ENCODE measurements at places on chromosomes 16 and 17.

- DNase-seq: no peak
Observed at GRCh38 chr16:68960910-68961309, 117.6 kb downstream of the TANGO6 start.

DNA sequence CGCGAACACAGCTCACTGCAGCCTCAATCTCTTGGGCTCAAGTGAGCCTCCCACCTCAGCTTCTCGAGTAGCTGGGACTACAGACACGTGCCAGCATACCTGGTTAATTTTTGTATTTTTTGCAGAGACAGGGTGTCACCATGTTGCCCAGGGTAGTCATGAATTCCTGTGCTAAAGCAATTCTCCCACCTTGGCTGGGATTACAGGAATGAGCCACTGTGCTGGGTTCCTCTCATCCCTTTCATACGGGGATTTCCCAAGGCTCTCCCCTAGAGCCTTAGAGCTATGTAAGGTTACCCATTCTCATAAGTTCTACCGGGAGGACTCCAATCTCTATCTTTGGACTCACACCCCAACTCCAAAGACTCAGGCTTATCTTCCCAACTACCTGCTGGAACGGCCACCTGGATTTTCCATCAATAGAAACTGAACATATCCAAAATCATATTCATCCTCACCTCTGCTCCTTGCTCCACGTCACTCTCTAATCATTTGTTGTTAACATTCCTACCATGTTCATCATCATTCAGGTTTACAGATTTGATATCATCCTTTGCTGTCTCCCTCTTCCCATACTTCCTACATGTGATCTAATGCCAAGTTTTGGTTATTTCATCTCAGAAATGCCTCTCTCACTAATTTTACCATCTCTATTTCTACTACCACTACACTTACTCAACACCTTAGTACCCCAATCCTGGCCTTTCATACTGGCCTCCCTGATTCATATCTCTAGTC is 92.5 kb downstream of the NCOR1 start:
- DNase-seq: no peak

GRCh38 chr16:70474320-70475053 is 20.1 kb downstream of the FCSK start:
- no peak for DNase-seq

- no peak for DNase-seq
Observed at GRCh38 chr17:2137342-2138098, 82.6 kb downstream of the HIC1 start.

DNA sequence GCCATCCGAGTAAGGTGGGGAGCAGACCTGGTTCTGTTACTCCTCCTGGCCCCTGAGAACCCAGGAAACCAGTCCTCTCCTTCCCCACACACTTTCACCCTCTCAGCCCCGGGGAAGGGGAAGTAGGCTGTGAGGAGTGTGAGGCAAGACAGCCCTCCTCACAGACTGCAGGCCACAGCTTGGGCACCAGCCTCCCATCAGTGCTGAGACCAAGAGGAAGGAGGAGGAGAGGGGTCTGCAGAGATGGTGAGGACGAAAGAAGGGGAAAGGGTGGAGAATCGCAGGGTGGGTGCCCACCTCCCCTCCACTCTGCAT is 7.0 kb downstream of the G6PC3 start:
- no peak for DNase-seq

DNA sequence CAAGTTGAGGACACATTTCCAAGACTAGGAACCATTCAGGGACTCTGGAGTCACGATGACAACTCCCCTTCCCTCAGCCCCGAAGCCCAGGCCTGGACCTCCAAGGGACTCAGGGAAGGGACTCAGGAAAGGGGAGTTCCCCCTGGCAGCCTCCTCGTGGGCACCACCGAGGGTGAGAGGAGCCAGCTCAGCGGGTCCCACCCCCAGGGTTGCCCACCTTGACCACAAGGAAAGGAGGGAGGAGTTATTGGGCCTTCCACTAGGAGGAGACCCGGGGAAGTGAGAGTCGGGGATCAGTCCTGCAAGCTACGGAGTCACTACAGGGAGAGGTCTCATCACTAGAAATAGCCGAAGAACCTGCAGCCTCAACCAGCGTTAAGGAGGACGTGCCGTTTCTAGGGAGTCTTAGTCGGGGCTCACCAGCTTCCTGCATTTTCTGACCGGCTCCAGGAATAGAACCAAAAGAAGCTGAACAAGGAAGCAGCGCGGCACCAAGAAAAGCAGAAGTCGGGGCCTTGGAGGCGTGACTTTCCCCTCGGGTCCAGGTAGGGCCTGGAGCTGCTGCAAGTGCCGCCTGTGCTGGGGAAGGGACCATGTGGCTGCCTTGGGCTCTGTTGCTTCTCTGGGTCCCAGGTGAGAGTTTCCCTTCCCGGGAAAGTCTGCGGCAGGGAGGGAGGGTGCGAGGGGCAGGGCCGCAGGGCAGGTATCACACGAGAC is at the start of gene CD300A:
Gene CD300A (plus strand): TSS at position 524 of the 717 bp plus-strand sequence. CDS start 70 bp downstream, at position 594.
- DNase-seq: no peak

- DNase-seq: no peak
Observed at GRCh38 chr16:48383009-48383876, 2.0 kb downstream of the SIAH1 start.

GRCh38 chr16:22174642-22175041 is 12.3 kb downstream of the SDR42E2 start:
- DNase-seq: no peak

DNA sequence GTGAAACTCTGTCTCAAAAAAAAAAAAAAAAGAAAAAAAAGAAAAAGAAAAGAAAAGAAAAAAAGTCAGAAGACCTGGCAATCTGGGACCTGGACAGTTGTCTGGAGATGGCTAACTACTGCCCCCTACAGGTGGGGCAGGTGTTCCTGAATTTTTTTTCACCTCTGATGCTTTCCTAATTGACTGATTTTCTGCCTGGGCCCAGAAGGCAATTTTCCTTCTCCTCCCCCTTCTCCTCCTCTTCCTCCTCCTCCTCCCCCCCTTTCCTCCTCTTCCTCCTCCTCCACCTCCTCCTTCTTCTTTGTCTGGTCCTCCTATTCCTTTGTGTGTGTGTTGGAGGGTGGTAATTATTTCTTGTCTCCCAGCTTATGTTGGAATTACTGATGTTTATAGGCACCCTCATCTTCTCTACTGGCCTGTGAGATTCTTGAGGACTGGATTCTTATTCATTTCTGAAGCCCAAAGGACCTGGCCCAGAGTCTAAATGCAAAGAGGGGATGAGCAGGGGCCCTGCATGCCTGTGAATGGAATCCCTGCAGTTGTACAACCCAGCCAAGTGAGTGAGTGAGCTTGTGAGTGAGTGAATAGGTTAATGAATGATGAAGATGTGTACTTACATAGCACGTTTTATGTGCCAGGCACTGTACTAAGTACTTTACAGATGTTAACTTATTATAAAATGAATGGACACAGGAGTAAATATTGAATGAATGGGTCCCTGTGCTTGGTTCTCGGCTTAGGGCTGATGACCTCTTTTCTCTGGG is 26.9 kb downstream of the IRX5 start:
- DNase-seq: no peak

DNA sequence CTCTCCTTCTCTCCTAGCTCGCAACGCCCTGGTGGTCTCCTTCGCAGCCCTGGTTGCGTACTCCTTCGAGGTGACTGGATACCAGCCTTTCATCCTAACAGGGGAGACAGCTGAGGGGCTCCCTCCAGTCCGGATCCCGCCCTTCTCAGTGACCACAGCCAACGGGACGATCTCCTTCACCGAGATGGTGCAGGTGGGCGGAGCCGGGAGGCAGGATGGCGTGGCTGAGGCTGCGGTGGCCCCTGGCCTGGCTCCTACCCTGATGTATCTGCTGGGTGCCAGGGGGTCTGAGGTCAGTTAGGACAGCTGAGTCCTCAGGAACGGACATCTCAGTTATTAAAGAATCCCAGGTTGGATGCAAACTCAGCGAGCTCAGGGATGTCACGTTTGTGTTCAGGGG is 16.7 kb downstream of the SLC26A11 start:
- DNase-seq: no peak

GRCh38 chr16:17921357-17921978 is 415.1 kb downstream of the NPIPA8 start:
- no peak for DNase-seq

- DNase-seq: no peak
Observed at GRCh38 chr17:63571632-63572310, 21.5 kb downstream of the DCAF7 start.

DNA sequence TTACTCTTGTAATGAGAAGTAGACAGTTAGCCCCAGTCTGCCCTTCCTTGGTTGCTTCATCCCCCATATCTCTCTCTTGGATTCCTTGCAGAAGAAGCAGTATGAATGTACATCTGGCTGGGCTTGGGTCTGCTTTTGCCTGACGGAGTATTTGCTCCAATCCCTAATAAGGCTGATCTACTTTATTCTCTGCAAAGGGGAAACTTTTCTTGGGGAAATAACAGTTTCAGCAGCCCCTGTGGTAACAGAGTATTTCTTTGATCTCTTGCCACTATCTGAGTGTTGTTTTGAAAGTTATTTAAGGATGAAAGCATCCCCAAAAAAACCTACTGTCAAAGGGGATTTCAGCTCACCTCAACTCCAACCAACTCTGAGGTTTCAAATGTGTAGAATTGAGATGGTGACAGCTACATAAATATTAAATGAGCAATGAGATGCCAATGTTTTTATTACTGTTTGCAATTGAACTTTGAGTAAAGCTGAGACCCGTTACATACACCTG is 168.9 kb upstream of the NOG start:
- no peak for DNase-seq

GRCh38 chr16:75329943-75330342 is 78.5 kb upstream of the BCAR1 start:
- no peak for DNase-seq

DNA sequence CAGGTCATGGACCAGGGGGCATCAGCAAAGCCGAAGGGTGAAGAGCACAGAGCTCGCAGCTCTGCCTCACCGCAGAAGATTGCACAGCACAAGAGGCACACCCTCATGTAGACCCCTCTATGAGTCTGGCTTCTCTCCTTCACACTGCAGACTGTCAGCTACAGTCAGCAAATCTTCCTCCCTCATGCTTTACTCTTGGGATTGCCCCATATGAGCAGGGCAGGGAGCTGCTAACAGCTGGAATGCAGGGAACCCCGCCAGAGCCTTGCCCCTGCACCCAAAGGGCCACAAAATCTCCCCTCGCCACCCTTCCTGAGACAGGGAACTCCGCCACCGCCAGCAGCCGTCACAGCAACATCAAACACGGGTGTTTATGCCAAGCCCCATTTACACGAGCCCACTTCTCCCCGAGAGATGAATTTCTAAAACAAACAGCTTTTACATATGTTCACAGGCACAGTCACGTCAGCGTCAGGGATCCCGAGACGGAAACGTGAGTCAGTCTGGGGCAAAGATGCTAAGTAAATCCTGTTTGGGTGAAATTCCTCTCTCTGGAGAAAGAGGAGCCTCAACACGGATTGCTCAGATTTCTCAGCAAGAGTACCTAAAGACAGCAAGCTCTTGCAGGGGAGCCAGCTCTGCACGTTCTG is 121.9 kb downstream of the CDYL2 start:
- no peak for DNase-seq

DNA sequence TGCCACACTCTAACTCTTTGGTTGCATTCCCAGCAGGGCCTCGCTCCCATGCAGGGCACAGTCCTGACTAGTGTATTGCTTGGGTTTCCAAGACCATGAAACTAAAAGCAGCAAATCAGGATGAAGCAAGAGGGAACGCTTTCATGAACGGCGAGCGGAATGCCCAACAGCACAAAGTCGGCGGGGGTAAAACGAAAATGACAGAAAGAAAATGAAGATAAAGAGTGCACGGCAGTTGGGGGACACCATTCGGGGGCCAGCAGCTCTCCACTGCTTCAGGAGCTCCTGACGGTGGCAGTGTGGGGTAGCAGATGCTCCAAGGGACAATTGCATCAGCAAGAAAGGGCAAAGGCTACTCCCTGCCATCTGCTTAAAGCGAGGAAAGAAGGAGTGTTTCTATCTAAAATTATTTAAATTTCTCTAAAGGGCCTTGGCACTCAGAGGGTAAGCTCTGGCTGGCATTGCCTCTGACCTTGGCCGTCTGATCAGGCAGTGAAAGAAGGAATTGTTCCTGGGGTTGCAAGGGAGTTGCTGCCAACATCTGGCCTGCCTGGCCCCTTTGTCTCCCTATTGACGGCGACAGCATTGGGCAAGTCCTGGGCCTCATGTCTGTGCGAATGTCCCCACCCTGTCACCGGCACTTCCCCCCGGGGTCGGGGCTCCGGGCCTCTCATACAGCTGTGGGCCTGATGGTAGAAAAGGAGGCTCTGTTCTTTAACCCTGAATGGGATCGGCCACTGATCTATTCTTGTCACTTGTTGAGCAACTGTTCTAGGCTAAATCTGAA is 138.2 kb downstream of the CMIP start:
- no peak for DNase-seq

- no peak for DNase-seq
Observed at GRCh38 chr17:15480204-15480603, 12.8 kb upstream of the CDRT4 start.

DNA sequence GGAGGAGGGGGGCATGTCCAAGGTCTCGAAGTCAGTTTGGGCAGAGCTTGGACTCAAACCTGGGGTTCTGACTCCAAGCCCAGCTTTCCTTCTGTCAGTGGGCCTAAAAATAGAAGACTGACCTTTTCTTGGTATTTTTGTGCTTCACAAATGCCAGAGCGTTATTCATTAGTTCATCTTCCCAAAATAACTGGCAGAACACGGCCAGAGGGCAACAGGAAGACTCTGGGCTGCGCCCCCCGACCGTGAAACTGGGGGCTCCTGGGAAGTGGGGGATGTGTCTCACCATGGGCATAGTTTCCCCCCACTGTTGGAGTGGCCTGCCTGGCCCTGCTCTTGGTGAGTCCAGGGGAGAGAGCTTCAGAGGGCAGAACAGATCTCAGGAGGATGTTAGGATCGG is 94.0 kb downstream of the SOCS1 start:
- DNase-seq: peak; percentile 86

- no peak for DNase-seq
Observed at GRCh38 chr16:78709137-78709884, 609.9 kb downstream of the WWOX start.

GRCh38 chr17:75552425-75553294 is 27.2 kb downstream of the LLGL2 start:
- DNase-seq: no peak

DNA sequence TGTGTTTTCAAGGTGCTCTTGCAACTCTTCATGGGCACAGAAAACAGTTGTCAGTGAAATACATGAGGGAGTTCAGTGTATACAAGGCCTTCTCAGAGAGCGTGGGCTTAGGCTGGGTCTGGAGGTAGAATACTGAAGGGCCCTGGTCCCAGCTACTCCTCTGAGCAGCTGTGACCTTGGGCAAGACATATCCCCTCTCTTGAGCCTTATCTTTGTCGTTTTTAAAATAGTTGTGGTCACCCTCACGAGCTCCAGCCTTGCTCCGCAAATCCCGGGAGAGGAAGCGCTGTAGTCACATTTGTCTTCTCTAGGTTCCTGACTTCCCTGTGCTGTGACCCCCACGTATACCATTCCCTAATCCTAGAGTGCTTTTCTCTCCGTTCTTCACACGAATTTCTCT is 3.6 kb downstream of the ZNRF1 start:
- no peak for DNase-seq

- no peak for DNase-seq
Observed at GRCh38 chr16:85173146-85173980, 61.1 kb upstream of the CIBAR2 start.

DNA sequence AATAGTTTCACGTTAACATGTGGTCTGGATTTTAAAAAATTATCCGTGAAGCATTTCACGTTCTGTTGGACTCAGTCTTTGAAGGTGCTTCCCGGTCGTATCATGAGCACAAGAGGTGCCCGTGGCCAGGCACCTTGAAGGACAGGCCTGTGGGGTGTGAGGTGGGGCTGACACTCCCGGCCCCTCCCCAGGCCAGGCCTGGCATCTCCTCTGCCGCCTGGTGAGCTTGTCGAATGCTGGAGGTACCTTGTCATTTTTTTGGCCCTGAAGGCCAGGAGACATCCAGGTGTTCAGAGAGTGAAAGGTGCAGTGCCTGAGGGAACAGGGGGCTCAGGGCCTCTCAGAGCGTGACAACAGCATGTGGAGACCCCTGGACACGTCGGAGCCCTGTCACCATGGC is 11.7 kb downstream of the ZNF469 start:
- no peak for DNase-seq

All from cerebellar nuclear complex (tissue), 1 donor.